Esophagus (tissue), 2 donors: ENCODE measurements at places on chromosomes 1 and 21. TPM values are rescaled to one million over a fixed set of nuclear protein-coding genes. Genes with fewer than 3 reads are reported as not detected.

The PPM1J gene
- polyA plus RNA-seq: 2.8 TPM

The SPRR5 gene
- 4.2 TPM for polyA plus RNA-seq

The LBR gene
- polyA plus RNA-seq: 21.0 TPM

The CSF1 gene
- 5.7 TPM for polyA plus RNA-seq

The TPTE gene
- 0.01 TPM for polyA plus RNA-seq
